Astrocyte of the spinal cord (primary cell): ENCODE measurements at places on chromosomes 5 and 9.

- DNase-seq = peak; percentile 63
Measured at GRCh38 chr5:82628364-82628910, 350.3 kb upstream of the RPS23 start.

- no peak for DNase-seq
Measured at GRCh38 chr9:126675147-126675467, 61.4 kb downstream of the LMX1B start.

- DNase-seq = peak; percentile 71
Measured at GRCh38 chr9:114681594-114682332, at the start of gene TEX48. Gene TEX48, minus strand, starts transcription at chr9:114682192. Its CDS starts 10,469 bp downstream, at chr9:114671723.

DNA sequence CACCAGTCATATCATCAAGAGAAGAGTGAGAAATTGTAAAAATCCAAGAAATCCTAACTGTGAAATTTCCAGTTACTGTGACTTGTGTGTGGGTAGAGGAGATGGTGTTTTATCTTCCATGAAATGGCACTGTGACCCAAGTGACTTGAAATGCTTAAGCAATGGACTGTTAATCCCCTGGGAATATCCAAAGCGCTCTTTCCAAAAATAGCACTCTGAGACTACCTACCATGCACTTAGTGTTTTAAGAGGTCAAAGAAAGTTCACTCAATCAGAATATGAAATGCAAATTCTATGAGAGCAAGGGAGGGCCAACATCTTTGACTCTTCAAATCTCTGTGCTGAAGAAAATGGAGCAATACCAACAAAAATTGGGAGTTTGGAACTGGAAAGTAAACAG lies 244.0 kb downstream of the GABRB2 start:
- DNase-seq = no peak

DNA sequence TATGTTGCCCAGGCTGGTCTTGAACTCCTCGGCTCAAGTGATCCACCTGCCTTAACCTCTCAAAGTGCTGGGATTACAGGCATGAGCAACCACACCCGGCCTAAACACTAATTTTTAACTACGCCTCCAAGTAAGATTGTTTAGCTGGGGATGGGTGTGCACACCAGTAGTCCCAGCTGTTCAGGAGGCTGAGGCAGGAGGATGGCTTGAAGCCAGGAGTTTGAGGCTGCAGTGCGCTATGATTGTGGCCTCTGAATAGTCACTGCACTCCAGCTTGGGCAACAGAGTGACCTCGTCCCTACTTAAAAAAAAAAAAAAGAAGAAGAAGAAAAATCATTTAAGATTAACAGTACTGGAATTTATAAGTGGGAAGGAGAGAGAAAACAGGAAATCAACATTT lies 90.8 kb upstream of the NR5A1 start:
- DNase-seq = no peak

GRCh38 chr5:124843596-124843899 lies 97.1 kb upstream of the ZNF608 start:
- no peak for DNase-seq

- no peak for DNase-seq
Measured at GRCh38 chr5:73558950-73559349, 6.5 kb downstream of the ANKRA2 start.

GRCh38 chr9:34590381-34591247 lies 1.1 kb upstream of the CNTFR start:
- no peak for DNase-seq

DNA sequence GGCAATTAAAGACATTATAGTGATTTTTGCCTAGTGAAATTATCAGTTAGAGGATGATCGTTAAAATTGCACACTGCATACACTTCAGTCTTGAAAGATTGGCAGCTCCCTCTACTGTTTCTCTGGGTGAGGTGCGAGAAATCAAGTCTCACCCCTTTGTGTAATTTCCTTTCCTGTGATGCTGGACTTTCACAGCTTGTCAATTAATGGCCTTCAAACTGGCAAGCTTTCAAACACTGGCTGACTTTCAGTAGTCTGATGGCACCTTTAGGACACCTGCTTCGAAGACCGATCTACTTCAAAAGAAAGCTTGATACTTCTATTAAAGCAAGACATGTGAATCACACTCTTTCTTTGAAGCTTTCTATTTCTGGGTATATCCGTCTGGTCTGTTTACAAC lies 706.7 kb upstream of the PTPRD start:
- DNase-seq = peak; percentile 17

- no peak for DNase-seq
Measured at GRCh38 chr5:85990998-85991397, 626.7 kb upstream of the COX7C start.

DNA sequence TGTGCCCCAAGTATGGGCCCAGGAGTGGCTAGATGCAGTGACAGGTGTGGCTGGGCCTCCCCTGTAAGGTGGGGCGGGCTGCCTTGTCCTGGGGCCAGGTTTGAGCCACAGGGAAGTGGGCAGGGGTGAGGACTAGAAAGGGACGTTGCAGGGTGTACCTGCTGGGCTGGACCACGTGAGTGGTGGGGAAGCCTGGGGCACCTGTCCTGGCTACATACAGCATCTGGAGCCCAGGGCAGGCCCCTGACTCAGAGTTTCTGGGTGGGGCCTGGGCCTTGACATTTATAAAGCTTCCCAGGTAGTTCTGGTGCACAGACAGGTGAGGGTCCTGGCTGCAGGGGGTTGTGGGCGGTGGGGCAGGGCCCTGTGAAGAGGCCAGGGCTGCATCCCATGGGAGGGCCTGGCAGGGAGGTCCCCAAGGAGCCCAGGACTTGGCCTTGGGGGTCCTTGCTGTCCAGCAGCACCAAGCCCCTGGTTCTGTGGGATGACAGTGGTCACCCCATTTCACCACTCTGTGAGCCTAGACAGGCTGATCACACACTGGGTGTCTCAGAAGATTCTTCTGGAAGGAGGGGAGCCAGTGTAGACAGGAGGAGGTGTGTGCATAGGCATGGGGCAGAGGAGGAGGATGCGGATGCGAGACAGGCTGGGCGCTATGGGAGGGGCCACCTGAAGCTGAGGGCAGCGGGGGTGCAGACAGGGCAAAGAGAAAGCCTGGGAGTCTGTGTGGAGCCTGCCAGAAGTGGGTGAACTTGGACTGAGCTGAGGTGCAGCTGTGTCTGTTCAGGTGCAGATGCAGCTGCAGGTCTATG lies 94.0 kb downstream of the PHF2 start:
- no peak for DNase-seq

DNA sequence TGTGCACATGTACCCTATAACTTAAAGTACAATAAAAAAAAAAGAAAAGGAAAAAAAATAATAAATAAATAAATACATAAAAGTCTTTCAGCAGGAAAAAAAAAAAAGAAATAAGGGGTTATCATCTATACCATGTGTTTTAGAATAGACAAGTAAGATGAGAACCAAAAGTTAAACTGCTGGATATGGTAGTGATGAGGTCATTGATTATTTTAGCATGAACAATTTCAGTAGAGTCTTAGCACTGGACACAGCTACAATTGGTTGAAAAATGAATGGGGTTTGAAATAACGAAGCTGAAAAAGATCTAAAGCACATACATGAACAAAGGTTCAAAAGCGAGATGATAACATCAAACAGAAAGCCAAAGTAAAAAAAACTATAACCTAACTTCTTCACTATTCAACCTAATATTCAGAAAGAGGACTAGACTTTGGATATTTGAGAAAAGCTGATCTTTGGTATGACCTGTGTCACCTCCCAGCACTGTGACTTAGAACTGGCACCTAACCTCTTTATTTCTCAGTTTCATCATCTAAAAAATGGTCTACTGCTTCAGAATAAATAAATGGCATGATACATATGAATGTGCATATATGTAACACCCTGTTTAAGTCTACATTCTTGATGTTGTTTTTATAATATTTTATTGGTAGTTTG lies 133.3 kb downstream of the RAB3C start:
- no peak for DNase-seq

DNA sequence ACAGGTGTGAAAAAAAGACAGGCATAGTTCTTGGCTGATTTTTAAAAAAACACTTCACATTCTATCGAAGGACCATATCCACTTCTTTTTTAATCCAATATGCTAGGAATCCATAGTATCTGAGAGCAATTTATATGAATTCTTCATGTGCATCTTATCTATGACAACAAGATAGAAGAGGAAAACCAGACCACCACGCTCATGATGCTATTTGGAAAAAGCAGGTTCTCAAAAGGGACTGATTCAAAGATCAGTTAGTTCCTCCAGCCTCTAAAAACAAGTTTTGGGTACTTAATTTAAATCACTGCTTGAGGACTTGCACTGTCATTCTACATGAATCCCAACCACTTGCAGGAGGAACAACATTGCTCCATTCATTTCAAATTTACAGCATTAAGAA lies 6.3 kb downstream of the MEF2C start:
- no peak for DNase-seq
